ENCODE measurements at places on chromosomes 11 and 22. TPM values are rescaled to one million over a fixed set of nuclear protein-coding genes. Genes with fewer than 3 reads are reported as not detected.

The B4GAT1 gene
- total RNA-seq = 40.7 TPM

The SMIM35 gene
- total RNA-seq = not detected

The SMIM38 gene
- total RNA-seq = 0.11 TPM

The SCARF2 gene
- 36.9 TPM for total RNA-seq

The NECTIN1 gene
- total RNA-seq = 3.4 TPM

The TMPRSS6 gene
- not detected for total RNA-seq

The RFPL2 gene
- not detected for total RNA-seq

The PYGM gene
- 0.33 TPM for total RNA-seq

The OR5A1 gene
- not detected for total RNA-seq

The OR2AT4 gene
- total RNA-seq = not detected

The GSTP1 gene
- total RNA-seq = 840 TPM

The NPTXR gene
- 4.6 TPM for total RNA-seq

The CCDC157 gene
- total RNA-seq = 2.5 TPM

The PGA5 gene
- not detected for total RNA-seq

The LDHAL6A gene
- total RNA-seq = not detected

The MSANTD4 gene
- 41.7 TPM for total RNA-seq

The HPX gene
- total RNA-seq = 0.50 TPM

The ACRV1 gene
- total RNA-seq = not detected

The GP1BB gene
- 0.89 TPM for total RNA-seq

The CLDN5 gene
- total RNA-seq = 1.1 TPM

The C11orf91 gene
- not detected for total RNA-seq

The MUC5AC gene
- total RNA-seq = under 0.01 TPM

The GAS2L1 gene
- 12.6 TPM for total RNA-seq

The LUZP2 gene
- 0.11 TPM for total RNA-seq

The OR10A2 gene
- not detected for total RNA-seq

The LRRC4C gene
- total RNA-seq = under 0.01 TPM

The TRIM21 gene
- total RNA-seq = 21.6 TPM

The JAML gene
- total RNA-seq = under 0.01 TPM

The OR8G5 gene
- not detected for total RNA-seq

The APOL5 gene
- total RNA-seq = not detected

The HARBI1 gene
- total RNA-seq = 6.2 TPM

The XNDC1N gene
- total RNA-seq = 10.1 TPM

The BIRC3 gene
- total RNA-seq = 0.89 TPM

The CTSC gene
- 85.5 TPM for total RNA-seq

The DSCAML1 gene
- total RNA-seq = not detected

The CTTN gene
- 530 TPM for total RNA-seq

The SLC22A12 gene
- total RNA-seq = not detected

The KRTAP5-10 gene
- total RNA-seq = not detected

The ARFIP2 gene
- 66.1 TPM for total RNA-seq

The POGLUT3 gene
- 27.2 TPM for total RNA-seq

The CCDC81 gene
- total RNA-seq = 2.7 TPM

The VSTM5 gene
- 0.62 TPM for total RNA-seq

The SCN3B gene
- under 0.01 TPM for total RNA-seq

The CTSW gene
- total RNA-seq = 0.12 TPM

The DDI1 gene
- total RNA-seq = not detected

The OR8A1 gene
- not detected for total RNA-seq

The TCN2 gene
- 3.4 TPM for total RNA-seq

The SLC22A25 gene
- not detected for total RNA-seq

The IRAG1 gene
- total RNA-seq = 22.6 TPM

The HTR3B gene
- total RNA-seq = not detected

The BTG4 gene
- not detected for total RNA-seq

The PHOX2A gene
- total RNA-seq = not detected

The UPK3A gene
- total RNA-seq = not detected

The OR2D2 gene
- total RNA-seq = 1.5 TPM

The HTR3A gene
- under 0.01 TPM for total RNA-seq

The UBQLN3 gene
- total RNA-seq = not detected

The LRP4 gene
- 4.7 TPM for total RNA-seq

The MRPL17 gene
- total RNA-seq = 112 TPM

The TECTA gene
- total RNA-seq = 0.87 TPM

The FREY1 gene
- 0.89 TPM for total RNA-seq
